ENCODE measurements at places on chromosomes 12 and 14.

GRCh38 chr14:101400830-101401229 is 160.5 kb upstream of the DIO3 start:
- DNase-seq, result no peak

GRCh38 chr12:74983917-74984316 is 225.7 kb downstream of the KCNC2 start:
- no peak for DNase-seq

GRCh38 chr12:40078266-40078665 is 27.6 kb downstream of the SLC2A13 start:
- DNase-seq, result no peak

DNA sequence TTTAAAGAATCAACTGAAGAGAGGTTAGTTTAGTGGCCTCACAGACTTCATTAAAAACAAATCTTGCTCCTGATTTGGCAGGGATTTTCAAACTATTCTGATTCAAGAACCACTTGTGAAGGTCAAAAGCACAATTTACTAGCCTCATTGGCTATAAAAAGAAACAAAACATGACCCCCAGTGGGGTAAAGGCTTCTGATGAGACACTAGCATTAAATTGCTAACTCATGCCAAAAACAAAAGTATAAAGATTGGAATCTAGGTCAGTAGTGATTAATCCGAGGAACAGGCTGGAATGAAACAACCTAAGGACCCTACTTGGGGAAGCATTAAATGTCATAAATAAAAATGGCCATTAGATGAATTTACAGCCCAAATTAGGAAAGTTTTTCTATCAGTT is 312.3 kb downstream of the PAWR start:
- no peak for DNase-seq

DNA sequence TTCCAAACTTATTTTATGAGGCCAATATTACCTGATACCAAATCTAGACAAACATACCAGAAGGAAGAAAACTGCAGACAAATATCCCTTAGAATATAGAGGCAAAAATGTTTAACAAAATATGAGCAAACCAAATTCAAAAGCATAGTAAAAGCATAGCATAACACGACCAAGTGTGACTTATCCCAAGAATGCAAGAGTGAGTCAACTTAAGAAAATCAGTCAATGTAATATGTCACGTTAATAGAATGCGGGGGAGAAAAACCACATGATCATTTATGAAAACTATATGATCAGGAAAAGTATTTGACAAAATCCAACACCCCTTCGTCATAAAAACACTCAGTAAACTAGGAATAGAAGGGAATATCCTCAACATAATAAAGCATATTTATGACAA is 217.3 kb downstream of the ADGRD1 start:
- no peak for DNase-seq

DNA sequence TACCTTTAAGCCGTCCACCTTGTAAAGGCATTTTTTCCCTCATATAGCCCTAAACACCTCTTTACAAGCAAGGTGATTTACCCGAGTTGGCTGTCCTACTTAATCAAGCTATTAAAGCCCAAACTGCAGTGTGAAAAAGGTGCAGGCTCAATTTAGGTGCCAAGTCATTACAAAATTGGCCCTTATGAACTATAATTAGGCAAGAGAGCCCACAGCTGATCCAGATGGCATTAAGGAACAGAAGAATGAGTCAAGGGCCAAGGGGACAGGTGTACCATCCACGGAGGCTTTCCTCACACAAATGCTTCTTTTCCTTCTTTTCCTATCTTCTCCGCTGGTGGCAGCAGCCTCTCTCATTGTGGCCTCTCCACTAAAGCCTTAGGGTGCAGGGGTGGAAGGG is 90.5 kb downstream of the TTC8 start:
- DNase-seq, result no peak

DNA sequence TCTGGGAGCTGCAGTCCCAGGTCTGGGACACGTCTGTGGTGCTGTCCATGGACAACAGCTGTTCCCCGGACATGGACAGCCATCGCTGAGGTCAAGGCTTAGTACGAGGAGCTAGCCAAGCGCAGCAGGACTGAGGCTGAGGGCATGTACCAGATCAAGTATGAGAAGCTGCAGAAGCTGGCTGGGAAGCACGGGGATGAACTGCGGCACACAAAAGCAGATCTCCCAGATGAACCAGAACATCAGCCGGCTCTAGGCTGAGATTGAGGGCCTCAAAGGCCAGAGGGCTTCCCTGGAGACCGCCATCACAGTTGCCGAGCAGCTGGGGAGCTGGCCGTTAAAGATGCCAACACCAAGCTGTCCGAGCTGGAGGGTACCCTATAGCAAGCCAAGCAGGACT is 375.3 kb downstream of the SEC23A start:
- DNase-seq, result no peak

DNA sequence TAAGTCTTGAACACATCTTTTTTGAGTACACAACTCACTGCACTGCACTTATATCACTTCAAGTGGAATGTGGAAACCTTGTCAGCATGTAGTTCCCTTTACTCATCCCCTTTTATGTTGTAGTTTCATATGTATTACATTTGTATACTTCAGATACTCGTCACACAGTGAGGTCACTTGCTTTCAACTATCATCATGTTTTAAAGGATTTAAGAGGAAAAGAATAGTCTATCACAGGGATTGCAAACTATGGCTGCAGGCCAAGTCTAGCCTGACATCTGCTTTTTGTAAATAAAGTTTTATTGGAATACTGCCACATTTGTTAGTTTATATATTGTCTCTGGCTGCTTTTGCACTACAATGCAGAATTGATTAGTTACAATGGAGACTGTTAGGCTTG is 24.3 kb downstream of the CNOT2 start:
- no peak for DNase-seq

GRCh38 chr12:90238663-90239271 is 530.1 kb upstream of the ATP2B1 start:
- no peak for DNase-seq

GRCh38 chr12:89389755-89390661 is 37.7 kb upstream of the DUSP6 start:
- no peak for DNase-seq

- no peak for DNase-seq
Measured at GRCh38 chr14:100334904-100335303, 11.8 kb downstream of the SLC25A47 start.

DNA sequence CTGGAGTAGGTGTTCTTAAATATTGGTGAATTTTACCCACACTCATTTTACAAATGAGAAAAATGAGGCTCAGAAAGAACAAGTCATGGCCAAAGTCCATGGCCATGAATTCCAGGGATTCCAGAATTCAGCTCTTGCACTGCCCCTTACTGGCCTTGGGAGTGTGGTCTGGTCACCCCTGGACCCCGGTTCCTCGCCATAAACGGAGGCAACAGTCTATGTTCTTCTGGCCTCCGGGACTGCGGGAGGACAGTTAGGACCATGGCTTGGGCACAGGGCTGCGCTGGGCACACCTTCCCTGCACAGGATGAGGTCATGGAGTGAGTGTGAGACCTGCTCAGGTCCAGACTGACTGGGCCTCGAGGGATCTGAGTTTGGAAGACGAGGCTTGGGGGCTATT is 6.9 kb downstream of the CCDC197 start:
- DNase-seq, result no peak

DNA sequence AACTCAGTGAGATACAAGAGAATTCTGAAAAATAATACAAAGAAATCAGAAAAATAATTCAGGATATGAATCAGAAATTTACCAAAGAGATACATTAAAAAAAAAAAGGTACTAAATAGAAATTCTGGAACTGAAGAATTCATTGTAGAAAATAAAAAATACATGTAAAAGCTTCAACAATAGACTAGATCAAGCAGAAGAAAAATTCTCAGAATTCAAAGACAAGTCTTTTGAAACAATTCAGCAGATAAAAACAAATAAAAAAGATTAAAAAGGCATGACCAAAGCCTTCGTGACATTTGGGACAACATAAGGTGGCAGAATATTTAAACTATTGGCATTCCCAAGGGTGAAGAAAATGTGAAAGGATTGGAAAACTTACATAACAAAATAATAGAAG is 133.1 kb upstream of the CNOT2 start:
- DNase-seq, result no peak

- no peak for DNase-seq
Measured at GRCh38 chr12:26872625-26873024, 39.6 kb upstream of the ITPR2 start.

GRCh38 chr12:120801146-120801545 is 75.5 kb downstream of the ACADS start:
- DNase-seq, result no peak

DNA sequence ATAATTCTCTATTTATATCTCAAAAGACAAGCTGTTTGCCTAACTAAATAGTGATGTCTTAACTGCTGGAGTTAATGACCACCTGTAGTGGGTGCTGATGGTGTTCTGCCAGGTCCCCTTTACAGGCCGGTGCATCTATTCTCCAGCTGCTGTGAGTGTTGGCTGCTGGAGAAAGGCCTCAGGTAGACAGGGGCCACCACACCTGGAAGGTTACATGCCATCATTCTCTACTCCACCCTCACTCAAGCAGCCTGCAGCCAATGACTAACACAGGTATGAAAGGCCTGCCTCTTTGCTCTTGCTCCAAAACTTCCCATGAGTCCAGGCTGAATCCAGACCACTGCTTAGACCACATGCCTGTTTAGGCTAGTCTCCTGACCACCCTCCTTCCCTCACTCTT is 73.9 kb downstream of the RPS6KA5 start:
- DNase-seq, result no peak

- DNase-seq, result no peak
Measured at GRCh38 chr14:53955671-53956426, 776 bp downstream of the BMP4 start.

DNA sequence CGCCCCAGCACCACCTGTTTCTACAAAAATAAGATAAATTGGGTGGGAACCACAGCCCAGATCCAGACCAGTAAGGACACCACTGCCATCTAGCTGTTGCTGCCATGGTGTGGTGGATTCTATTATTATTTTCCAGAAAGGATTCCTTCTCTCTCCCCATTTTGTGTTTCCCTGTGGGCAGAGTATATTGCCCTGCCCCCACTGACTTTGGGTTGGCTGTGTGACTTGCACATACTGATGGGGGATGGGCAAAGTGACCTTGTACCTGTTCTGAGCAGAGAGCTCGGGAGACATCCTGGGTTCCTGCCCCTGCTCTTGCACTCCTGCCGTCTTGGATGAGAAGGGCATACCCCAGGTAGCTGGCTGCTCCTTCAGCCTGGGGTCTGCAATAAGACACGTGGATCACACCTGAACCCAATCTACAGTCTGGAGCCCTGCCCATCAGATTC is 24.3 kb downstream of the MOAP1 start:
- no peak for DNase-seq

DNA sequence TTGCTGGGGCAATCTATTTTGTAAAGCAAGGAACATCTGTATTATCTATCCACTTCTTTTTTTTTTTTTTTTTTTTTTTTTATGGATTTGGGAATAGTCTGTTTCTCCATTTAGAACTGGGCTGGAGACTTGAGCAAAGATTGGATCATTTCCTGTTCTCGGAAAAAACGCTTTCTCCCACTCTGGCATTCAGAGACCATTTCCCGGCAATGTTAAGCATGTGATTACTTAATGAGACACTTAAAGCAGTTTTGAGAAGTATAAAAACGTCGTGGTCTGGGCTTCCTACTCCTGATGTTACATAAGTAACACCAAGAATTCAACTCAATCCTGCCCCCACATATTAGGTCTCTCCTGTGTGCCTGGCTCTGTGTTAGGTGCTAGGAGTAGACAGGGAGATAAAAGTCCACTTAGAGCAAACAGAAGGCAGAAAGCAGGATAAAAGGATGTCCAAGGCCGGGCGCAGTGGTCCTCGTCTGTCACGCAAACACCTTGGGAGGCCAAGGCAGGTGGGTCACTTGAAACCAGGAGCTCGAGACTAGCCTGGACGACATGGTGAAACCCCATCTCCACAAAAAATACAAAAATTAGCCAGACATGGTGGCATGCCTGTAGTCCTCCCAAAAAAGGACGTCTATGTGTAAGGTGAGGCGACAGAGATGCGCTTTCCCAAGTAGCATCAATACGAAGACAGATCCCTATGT is 152.1 kb upstream of the GSC start:
- DNase-seq, result no peak

DNA sequence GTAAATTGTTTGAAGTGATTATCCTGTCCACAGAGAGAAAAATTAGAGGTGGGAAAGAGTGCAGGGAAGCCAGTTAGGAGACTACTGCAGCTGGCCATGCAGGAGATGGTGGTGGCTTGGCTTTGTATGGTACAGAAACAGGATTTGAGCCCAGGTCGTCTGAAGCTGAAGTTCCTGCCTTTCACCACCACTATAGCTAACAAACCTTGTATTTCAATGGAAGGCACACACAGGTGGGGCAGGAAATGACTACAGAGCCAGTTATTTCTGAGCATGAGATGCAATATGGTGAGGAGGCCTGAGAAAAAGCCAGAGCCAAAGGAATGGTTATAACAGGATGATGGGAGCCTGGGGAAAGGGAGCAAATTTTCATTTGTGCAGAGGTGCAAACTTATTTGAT is 103.9 kb downstream of the BTG1 start:
- DNase-seq, result no peak

DNA sequence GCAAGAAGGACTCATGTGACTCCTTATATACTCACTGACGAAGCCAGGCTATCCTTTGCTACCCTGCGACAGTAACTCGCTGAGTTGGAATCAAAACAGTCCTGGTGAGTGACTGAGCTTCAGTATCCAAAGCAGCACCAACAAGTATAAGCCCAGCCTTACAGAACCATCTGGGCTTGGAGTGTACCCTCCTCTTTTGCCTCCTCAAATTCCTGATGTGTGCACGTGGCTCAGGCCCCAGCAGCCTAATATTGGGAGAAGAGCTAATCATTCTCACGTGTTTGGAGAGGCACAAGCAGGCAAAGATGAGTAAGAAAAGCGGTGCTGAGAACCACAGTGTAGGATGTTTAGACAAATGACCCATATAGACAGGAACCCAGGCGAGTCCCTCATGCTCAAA is 34.4 kb downstream of the PPTC7 start:
- no peak for DNase-seq

- DNase-seq, result peak; percentile 62
Measured at GRCh38 chr12:48796976-48797375, 8.1 kb upstream of the ADCY6 start.

DNA sequence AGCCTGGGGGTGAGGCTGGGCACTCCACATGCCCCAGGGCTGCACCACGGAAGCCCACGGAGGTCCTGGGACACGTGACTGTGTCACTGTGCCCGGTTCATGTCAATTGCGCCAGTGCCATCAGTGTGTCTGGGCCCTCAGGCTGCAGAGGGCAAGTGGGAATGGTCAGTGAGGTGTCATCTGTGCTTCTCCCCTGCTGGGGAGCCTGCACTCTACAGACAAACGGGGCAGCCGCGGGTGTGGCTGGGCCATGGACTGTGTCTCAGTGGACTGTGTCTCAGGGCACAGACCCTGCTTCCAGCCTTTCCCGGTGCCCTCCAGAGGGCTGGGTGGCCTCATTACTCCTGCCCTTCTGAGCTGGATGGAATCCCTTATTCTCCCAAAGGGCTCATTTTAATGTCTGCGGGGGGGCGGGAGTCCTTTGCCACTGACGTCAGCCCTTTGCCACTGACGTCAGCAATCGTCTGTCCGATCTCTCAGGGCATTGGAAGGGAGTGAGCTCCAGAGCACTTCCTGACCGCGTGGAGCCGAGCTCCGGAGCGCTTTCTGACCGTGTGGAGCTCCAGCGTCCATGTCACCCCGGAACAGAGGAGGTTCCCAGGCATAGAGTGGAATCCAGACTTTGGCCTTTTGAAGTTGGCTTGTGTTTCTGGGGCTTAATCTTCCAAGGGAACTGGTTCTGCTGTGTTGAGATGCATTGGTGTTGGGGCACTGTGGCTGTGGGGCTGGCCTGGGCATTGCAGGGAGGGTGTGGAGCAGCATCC is 72.4 kb downstream of the ADGRD1 start:
- no peak for DNase-seq

Data from natural killer cell treated with Interleukin-12 subunit alpha and Interleukin-12 subunit beta and Interleukin-15 and Interleukin-18, amount 100 ng/mL, for 72 hours (primary cell).